M059J (cell line): ENCODE measurements at places on chromosomes 12 and 14. TPM values are rescaled to one million over a fixed set of nuclear protein-coding genes. Genes with fewer than 3 reads are reported as not detected.
A peak's percentile ranks its signal among the peaks of the same experiment; 100 is the strongest.

- DNase-seq = peak; percentile 37
Observed at GRCh38 chr12:15996254-15996653, 85.1 kb downstream of the DERA start.

GRCh38 chr14:69635981-69636639, 24.7 kb downstream of the SUSD6 start:
- no peak for DNase-seq

Gene HOXC13
- total RNA-seq = 27.8 and 31.2 TPM in 2 replicates

GRCh38 chr14:22650960-22651521, 6.9 kb upstream of the OR6J1 start:
- peak; percentile 42 for DNase-seq

Gene IFI27L2
- 76.5 and 135 TPM in 2 replicates for total RNA-seq

DNA sequence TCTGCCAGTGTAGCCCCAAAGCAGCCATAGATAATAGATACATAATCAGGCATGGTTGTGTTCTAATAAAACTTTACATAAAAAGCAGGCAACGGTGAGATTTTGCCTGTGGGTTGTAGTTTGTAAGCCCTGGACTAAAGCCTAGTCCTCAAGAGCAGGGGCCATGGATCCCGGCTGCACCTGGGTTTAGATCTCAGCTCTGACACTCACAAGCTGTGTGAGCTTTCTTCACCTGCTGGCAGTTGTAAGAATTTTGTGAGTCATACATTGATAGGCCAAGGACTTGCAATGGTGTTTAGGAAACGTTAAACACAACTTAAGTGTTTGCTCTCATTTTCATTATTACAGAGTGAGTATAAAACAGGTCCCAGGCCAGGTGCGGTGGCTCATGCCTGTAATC, 395.8 kb upstream of the TBX3 start:
- DNase-seq = peak; percentile 57

GRCh38 chr14:51703787-51704186, 52.1 kb downstream of the FRMD6 start:
- DNase-seq = no peak

- no peak for DNase-seq
Observed at GRCh38 chr12:77325511-77326236, 260.3 kb upstream of the E2F7 start.

DNA sequence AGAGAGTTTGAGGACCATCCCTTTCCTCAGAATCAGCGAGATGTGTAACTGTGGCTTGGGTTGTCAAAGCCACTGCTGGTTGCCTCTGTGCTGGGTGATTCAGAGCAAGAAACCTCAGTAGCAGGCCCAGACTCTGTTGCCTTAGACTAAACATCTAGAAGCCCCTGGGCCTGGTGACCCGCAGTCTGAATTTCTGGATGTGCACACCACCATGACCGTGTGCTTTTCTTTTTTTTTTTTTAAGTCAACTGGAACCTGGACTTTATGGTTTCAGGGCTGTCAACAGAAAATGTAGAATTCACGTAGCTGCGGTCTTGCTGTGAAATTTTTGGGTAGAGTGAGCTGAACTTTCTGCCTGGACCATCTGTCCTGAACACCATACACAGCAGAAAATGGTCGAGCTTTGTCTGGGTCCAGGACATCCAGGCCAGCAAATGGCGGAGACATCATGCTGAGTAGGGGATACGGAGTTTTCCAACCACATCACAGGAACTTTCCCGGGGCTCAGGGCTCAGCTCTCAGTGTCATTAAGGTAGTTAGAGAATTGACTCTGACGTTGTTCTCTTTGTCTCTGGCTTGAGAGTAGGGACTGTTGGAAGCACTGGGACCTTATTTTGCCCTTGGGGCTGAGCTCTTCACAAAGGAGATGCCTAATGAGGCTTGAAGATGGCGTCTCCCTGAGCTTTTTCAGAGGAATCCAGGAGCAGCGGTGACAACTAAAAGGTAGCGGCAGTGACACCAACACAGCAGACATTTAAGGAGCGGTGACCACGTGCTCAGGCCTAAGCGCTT, 23.0 kb upstream of the BATF start:
- DNase-seq = no peak

Gene SERPINA3
- 0.07 and 0.15 TPM in 2 replicates for total RNA-seq

DNA sequence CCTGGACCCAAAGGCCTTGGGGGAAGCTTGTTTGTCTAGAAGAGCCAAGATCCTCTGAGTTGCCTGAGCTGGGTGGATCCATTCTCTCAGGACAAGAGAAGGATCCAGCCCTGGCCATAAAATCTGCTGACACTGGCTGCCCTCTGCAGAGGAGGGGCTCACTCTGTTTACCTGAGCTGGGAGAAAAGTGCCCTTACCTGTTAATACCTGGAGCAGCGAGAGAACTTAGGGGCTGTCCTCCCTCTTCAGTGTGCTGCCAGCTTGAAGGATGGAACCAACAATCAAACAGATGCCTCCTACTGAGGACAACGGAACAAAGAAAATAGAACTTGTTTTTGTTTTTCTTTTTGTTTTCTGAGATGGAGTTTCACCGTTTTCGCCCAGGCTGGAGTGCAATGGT, 7.3 kb upstream of the KRT7 start:
- no peak for DNase-seq

DNA sequence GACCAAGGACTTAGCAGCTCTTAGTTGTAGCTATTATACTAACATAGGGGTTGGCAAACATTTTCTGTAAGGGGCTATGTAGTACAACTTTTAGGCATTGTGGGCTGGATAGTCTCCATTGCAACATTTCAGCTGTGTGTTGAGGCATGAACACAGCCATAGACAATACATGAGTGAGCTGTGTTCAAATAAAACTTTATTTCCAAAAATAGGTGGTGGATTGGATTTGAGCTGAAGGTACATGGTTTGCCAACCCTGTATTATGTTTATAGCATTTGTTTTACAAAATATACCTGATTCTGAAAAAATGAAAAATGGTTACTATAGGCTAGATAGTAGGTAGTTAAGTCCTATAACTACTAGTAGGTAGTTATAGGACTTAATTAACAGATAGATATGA, 40.5 kb downstream of the ETNK1 start:
- no peak for DNase-seq

- peak; percentile 84 for DNase-seq
Observed at GRCh38 chr12:13179211-13180074, 17.1 kb upstream of the EMP1 start.

- peak; percentile 33 for DNase-seq
Observed at GRCh38 chr12:66405395-66405794, 103.1 kb downstream of the HELB start.

GRCh38 chr12:95919110-95919509, 23.3 kb downstream of the CCDC38 start:
- DNase-seq = no peak

GRCh38 chr12:26425587-26426260, 230.4 kb downstream of the SSPN start:
- peak; percentile 3 for DNase-seq

Gene GPRC5A
- 70.0 and 89.7 TPM in 2 replicates for total RNA-seq

Gene RFX4
- not detected in 2 replicates for total RNA-seq
